ENCODE measurements at places on chromosomes 3 and 15.

- no peak overlapping the region for H3K27ac ChIP-seq
- H3K36me3 ChIP-seq, result no peaks in the 10 kb centered on the region
- no peaks in the 10 kb centered on the region for H3K4me1 ChIP-seq
- no peak for DNase-seq
- H3K4me3 ChIP-seq, result no peak overlapping the region
These were observed 25.0 kb upstream of the C3orf52 start for GRCh38 chr3:112061152-112061551.

GRCh38 chr15:64247906-64248541 is 85.2 kb upstream of the PPIB start:
- no peaks in the 10 kb centered on the region for H3K27me3 ChIP-seq
- peaks cover 6% of the 10 kb centered on the region for H3K4me1 ChIP-seq
- peak; percentile 85 for DNase-seq
- no peak overlapping the region for H3K4me3 ChIP-seq

- no peak for DNase-seq
- no peaks in the 10 kb centered on the region for H3K27me3 ChIP-seq
- H3K4me1 ChIP-seq, result peaks cover 4% of the 10 kb centered on the region
- no peak overlapping the region for H3K4me3 ChIP-seq
These were observed 33.4 kb downstream of the SMAD3 start for GRCh38 chr15:67098768-67099282.

- no peak overlapping the region for H3K4me3 ChIP-seq
- no peak overlapping the region for H3K27ac ChIP-seq
- H3K36me3 ChIP-seq, result no peaks in the 10 kb centered on the region
- no peak for DNase-seq
- H3K4me1 ChIP-seq, result no peaks in the 10 kb centered on the region
These were observed 75.5 kb downstream of the SPATA16 start for GRCh38 chr3:173065543-173065981.

GRCh38 chr15:62119227-62119864 is 45.7 kb downstream of the C2CD4B start:
- H3K36me3 ChIP-seq, result no peaks in the 10 kb centered on the region
- DNase-seq, result peak; percentile 81
- peak overlapping the region; percentile 24 for H3K4me3 ChIP-seq
- H3K27me3 ChIP-seq, result no peaks in the 10 kb centered on the region
- H3K27ac ChIP-seq, result peak overlapping the region; percentile 82
- H3K4me1 ChIP-seq, result peaks cover 28% of the 10 kb centered on the region

DNA sequence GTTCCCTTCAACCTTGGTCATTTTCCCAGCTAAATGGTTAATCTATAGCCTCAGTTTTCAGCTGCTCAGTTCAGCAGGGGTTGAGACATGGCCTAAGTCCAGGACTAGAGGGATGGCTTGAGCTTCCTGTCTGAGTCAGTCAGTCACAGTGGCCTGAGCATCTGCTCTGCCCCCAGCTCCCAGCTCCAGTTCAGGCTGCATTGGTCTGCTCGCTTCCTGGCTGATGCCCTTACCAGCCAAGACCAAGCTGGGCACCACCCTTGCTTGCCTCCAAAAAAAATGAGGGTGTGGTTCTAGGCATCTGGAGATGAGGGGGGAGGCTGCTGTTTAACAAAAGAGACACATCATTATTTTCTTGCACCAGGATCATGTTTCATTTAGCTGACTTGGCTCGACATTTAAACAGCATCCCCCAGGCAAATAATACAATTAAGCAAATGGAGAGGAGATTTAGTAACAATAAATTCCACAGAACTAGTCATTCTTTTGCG is 70.7 kb downstream of the WNT5A start:
- H3K27ac ChIP-seq, result no peak overlapping the region
- no peak overlapping the region for H3K4me3 ChIP-seq
- H3K27me3 ChIP-seq, result no peaks in the 10 kb centered on the region
- H3K36me3 ChIP-seq, result no peaks in the 10 kb centered on the region
- peak; percentile 52 for DNase-seq

DNA sequence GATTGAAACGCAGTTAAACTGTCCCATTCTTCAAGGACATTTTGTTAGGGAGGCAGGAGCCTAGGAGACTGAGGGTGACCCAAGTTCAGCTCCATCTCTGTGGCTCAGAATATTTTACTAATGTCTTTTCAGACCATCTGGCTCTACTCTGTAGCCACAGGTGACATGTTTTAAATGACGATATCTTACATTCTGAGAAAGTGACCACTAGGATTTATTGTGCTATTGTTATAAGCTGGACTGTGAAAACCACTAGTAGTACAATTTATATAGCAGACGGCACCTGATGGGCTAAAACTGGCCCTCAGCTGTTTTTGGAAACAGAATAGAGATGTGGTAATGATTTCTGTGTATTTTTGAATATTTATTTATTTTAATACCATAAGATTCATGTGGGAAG is 55.5 kb downstream of the MCF2L2 start:
- H3K36me3 ChIP-seq, result no peaks in the 10 kb centered on the region
- H3K4me3 ChIP-seq, result no peak overlapping the region
- DNase-seq, result no peak
- H3K4me1 ChIP-seq, result no peaks in the 10 kb centered on the region
- H3K27ac ChIP-seq, result no peak overlapping the region

- no peak overlapping the region for H3K27ac ChIP-seq
- no peaks in the 10 kb centered on the region for H3K36me3 ChIP-seq
- peaks cover 2% of the 10 kb centered on the region for H3K27me3 ChIP-seq
These were observed 38.6 kb upstream of the DGKG start for GRCh38 chr3:186400662-186401061.

DNA sequence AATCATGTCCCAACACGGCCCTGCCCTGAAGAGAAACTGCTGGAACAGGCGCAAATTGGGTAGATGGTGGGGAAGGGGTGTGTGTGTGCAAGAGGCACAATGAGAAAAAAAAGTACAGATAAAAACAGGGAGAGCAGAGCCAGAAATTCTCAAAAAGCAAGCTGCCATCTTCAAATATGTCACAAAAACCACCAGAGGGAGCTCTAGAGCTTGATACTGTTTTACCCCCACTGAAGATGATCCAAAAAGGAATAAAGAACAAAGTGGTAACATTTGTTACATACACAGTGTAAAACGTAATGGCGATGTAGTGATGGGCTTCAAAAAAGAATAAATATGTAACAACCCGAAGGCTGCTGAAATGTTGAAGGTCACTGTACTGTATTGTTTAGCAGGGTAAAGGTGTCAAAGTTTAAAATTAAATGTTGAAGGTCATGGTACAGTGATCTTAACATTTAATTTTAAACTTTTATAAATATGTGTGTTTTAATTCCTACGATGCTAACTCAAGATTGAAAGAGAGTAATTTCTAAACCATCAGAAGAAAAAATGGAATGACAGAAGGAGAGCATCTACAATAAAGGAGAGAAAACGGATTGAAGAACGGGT is 6.0 kb downstream of the SNRPA1 start:
- no peak overlapping the region for H3K27ac ChIP-seq
- no peaks in the 10 kb centered on the region for H3K27me3 ChIP-seq
- DNase-seq, result peak; percentile 53
- H3K36me3 ChIP-seq, result peaks cover 14% of the 10 kb centered on the region
- no peak overlapping the region for H3K4me3 ChIP-seq
